Heart left ventricle (tissue), 16 donors: ENCODE measurements at places on chromosomes 3 and 15. TPM values are rescaled to one million over a fixed set of nuclear protein-coding genes. Genes with fewer than 3 reads are reported as not detected.

ARHGEF26 gene
- 1.6 TPM for total RNA-seq

PCLAF gene
- 0.65 TPM for total RNA-seq

DNA sequence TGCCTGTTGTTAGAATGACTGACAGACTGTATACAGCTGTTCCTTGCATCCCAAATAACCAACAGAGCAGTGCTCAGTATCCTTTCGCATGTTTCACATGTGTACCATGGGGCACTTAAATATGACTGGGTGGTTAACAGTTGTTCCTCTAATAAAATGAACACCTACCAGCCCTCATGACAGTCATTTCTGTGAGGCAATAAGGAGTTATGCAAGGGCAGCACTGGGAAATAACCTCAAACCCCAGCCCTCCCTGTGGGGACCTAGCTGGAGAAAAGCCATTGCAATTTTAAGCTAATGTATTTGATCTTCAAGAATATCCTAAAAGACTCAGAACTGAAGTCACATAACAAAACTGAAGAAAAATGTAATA, 7.3 kb downstream of the RFT1 start:
- no peak for DNase-seq

DNA sequence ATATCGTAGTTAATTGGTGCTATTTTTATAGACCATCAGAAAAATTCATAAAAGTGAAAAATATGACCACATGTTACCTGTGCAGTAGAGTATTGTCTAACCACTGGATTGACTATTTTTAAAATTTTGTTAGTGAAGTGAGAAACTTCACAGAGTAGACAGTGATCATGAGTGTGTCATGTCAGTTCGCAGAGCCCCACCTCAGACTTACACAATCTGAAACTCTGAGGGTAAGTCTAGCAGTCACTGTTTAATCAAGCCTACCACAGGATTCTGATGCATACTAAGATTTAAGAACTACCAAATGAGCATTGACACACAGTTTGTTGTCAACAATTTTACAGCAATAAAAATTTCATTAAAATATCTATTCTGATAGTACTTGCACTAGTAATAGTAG, 552.9 kb upstream of the SUCLG2 start:
- DNase-seq = no peak

AADACL2 gene
- 1.4 TPM for total RNA-seq

GRCh38 chr3:186461141-186461540, 83.0 kb downstream of the CRYGS start:
- DNase-seq = no peak

DNA sequence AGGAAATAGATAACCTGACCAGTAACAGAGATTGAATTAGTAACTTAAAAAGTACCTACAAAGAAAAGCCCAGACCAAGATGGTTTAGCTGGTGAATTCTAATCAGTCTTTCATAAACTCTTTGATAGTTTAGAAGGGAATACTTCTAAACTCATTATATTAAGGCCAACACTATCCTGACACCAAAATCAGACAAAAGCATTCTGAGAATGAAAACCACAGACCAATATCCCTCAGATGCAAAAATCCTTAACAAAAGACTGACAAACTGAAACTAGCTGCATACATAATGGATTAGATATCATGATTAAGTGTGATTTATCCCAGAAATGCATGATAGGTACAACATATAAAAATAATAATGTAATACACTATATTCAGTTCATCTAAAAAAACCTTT, 115.6 kb downstream of the RFX7 start:
- DNase-seq = no peak

DNA sequence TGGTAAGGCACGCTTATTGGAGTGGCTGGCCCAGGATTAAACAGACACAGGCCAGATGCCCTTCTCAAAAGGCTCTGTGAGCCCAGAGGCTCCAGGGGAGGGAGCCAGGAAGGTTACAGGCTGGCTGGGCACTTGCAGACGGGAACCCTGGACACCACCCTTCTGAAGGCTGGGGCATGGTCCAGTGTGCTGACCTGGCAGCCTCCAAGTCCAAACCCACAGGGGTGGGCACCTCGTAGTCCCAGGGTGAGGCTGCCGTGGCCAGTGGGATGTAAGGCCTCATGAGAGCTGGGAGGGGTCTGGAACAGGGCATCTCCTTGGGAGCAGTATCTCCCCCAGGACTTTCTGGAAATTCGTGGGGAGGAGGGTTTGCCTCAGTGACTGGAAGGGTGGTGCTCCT, 19.6 kb downstream of the EFCC1 start:
- DNase-seq = no peak

RHCG gene
- total RNA-seq = 0.76 TPM

DNA sequence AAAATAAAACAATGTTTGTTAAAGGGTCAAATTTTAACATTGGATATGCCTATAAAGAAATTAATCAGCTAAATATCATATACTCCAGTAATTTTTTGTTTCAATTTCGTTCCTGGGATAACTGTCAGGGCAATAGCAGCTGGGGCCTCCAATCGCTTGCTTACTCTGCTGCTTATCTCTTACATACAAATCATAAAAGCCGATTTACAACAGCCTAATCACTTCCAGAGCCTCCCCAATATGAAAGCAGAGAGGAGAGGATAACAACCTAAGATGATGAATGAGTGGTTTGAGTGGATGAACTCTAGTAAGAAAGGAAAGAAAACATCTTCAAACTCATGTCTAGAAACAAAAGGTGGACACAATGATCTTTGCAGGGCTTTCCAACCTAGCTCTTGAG, 80.7 kb upstream of the PSMD6 start:
- DNase-seq = no peak

DNA sequence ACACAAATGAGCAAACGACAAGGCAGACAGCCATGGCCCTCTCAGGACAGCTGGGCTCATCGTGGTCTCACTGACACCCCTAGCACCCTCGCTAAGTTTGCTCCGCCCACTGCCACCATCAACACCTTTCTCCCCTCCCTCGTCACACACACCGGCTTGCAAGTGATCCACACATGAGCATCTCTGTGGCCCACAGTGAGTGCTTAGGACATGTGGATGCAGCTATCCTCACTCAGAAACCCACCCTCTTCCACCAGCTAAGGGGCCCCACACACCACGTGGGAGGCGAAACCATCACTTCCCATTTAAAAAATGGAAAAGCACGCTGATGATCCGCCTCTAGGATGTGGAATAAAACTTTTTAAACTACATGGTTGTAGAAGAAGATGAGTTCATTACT, 105.6 kb downstream of the OCA2 start:
- DNase-seq = no peak

DNA sequence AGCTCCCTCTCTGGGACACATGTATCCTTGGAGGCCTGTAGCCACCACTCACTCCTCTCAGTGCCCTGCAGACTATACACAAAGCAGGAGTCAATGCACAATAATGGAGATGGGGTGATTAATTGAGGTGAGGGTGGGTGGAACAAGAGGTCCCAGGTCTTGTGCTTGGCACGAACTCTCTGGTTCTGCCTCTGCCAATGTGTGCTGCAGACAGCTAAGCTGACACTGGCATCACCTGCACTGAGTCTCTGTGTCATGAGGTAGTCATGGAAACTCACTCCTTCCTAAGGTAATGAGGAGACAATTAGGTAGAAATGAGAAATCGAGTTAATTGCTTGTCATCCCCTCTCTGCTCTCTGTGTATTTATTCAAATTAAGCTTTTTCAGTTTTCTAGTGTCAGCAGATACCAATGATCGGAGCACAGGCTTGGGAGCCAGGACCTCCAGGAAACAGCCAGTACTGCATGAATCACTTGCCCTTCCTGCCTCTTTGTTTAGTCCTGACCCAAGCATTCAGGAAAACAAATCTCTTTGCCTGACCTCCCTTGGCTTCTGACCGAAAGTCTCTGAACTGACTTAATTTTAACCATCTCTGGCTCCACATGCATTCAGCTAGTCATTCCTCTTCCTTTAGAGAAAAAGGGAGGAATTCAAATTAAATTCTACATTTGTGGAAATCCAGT, 56.7 kb downstream of the DRD3 start:
- DNase-seq = no peak

- DNase-seq = no peak
Observed at GRCh38 chr3:59429198-59429597, 379.4 kb upstream of the CFAP20DC start.

GRCh38 chr15:25054943-25055342, 100.2 kb downstream of the SNRPN start:
- no peak for DNase-seq

CLDN16 gene
- total RNA-seq = not detected

DNA sequence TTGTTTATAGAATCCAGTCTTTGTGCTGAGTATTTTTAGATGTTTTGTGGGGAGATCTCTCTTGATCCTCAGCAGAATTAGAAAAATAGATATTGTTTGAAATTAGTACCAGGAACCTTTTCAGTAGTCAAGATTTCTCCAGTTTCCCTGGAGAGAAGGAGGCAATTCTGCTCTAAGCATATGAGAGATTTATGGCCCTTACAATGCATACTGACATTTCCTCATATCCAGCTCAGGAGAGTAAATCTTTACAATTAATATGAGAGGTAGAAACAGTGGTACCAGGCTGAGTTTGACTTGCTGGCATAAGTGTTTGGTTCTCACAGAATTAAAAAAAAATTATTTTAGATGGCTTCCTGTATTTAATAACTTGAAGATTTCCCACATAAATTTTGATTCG, 239.1 kb upstream of the SGO1 start:
- no peak for DNase-seq

DNA sequence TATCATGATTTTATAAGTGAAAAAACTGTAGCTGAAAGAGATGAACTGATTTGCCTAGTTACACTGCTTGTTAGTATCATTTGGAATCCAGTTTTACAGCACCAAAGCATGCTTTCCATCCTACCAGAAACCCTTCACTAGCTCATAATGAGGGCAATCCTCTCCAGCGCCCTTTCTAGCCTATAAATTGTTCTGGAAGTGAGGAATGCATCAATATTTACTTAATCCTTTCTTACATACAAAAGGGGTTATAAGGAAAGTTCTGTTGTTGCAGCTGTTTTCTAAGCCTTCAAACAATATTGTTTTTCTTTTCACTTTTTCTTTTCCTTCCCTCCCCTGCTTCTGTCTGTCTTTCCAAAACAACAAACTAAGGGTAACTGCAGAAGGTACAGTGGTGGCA, 11.0 kb upstream of the PCCB start:
- DNase-seq = no peak

PRICKLE2 gene
- 4.7 TPM for total RNA-seq

KLHL6 gene
- total RNA-seq = 8.1 TPM

DNA sequence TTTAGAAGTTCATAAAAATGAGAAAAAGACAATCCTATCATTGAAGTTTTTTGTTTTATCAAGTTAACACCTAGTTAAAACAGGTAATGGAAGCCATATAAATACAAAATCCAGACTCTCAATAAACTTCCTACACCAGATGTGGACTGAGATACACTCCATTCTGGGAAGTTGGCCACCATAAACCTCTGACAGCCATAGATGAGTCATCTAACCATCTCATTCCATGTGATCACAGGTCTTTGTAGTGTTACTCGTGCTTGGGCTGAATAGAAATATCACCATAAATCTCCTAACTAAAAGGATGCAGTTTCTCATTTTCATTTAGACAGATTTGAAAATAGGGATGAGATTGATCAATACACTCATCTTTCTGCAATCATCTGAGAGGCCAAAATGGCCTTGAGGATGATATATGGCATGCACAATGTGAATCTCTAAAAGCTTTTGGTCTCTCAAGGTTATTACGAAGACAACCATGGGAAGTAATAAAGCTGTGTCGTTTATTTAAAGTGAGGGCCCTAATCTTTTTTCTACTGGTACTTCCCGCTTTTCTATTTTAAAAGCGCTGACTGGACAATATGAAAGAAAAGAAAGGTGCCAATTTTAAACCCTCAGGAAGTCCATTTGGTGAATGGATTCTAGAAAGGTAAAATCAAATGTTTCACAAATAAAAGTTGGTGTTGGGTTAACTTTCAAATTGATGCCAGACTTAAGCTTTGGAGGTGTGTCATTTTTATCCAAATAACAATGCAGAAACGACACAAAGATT, 155.5 kb downstream of the POLR2M start:
- DNase-seq = no peak

- no peak for DNase-seq
Observed at GRCh38 chr3:121520510-121520909, 25.3 kb downstream of the POLQ start.

DNA sequence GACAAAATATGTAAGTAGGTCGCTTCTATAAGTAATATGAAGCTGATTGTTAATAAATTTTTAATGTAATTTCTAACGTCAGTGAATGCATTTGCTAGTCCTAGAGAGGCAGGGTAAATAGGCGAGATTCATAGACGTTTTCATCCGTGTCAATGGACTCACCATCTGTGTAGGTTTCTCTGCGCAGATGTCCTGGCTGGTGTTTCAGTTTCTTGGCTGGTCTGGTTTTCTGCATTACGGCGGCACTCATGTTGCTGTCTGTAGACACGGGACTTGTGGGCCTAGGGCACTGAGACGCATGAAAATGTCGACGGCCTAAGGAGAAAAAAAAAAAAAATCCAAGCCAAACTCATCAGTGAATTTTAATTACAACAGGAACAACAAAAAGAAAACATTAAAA, 1153.3 kb downstream of the ROBO1 start:
- no peak for DNase-seq

- no peak for DNase-seq
Observed at GRCh38 chr3:57783186-57784088, 27.3 kb downstream of the SLMAP start.

PRSS50 gene
- total RNA-seq = 0.65 TPM

DNA sequence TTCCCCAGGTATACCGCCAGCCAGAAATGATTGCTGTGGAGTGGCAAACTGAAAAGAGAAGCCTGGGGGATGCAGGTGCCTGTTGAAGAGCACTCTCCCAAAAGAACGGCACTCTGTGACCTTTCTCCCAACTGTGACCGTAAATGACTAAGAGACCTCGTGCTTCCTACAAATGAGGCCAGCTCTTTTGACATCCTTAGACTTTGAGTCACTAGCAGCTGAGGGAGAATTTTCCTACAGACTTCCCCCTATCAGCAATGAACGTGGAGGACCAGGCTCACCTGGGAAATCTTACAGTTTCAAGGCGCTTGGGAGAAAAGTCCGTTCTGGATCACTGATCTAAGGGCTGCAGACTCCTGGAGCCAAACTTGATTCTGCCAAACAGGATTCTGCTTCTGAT, 8.6 kb downstream of the AQP9 start:
- DNase-seq = no peak
